Frontal cortex (tissue), 4 donors: ENCODE measurements at places on chromosomes 11 and 22.
A peak's percentile ranks its signal among the peaks of the same experiment; 100 is the strongest.

DNA sequence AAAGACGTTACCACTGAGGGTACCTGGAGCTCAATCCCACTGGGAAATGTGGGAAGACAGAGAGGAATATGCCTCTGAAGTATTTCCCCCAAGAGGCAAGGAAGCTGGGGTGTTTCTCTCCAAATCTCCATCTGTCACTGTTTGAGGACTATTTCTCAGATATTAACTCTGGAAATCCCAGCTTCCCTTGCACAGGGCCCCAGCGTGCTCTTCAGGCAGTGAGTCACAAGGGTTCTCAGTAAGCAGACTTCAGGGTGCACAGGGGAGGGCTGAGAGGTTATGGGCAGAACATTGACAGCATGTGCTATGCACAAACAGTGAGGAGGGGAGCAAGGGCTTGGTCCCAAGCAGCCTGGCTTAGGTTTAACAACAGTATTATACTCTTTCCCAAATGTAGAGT is 60.9 kb upstream of the EED start:
- DNase-seq = no peak

- no peak for DNase-seq
Measured at GRCh38 chr11:111115890-111116289, 129.6 kb upstream of the POU2AF2 start.

DNA sequence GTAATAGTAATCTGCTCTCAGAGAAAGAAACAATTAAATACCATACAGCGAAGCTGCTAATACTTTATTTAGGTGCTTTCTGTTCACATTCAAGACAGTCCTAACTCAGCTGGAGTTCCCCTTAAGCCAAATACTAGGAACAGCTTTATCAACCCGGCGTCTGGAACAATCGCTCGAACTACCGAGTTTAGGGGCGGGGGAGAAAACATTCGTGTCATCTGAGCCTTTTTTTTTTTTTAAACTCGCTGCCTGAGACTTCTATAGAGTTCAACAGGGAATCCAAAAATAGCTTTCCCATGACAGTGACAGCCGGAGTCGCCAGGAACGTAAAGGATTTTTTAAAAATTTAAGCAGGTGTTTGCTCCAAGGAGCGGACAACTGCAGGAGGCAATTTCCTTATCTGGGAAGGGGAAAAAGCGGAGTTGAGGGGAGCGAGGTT is 852 bp downstream of the TRAF6 start:
- peak; percentile 29 for DNase-seq

DNA sequence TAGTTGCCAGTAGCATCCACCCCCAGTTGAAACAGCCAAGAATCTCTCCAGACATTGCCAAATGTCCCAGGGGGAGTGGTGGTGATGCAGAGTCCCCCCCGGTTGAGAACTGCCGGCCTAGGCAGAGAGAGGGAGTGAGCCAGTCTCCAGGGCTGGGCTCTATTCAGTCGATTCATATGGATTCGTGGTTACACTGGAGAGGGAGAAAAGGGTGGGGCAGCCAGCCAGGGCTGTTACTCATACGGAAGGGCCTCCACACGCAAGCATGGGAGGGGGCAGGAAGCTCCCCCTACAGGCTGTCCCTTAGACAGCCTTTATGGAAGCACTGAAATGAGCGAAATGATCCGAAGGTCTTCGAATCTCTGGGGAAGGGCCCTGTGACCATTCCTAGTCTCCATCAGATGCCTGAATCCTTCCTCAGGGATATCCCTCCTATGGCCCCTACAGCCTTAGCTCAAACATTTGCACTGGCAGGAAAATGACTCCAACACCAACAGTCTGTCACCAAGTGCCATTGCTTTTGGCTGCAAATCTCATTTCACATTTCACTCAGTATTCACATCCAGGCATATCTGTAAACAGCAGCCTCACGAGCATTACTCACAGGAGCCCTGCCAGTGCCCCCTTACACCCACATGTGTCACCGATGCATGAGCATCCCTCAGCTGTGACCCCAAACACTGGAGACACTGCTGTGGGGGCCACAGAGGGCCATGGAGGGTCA is 18.4 kb upstream of the TLCD5 start:
- no peak for DNase-seq

GRCh38 chr22:23197836-23198235 is 17.5 kb downstream of the BCR start:
- DNase-seq = no peak

DNA sequence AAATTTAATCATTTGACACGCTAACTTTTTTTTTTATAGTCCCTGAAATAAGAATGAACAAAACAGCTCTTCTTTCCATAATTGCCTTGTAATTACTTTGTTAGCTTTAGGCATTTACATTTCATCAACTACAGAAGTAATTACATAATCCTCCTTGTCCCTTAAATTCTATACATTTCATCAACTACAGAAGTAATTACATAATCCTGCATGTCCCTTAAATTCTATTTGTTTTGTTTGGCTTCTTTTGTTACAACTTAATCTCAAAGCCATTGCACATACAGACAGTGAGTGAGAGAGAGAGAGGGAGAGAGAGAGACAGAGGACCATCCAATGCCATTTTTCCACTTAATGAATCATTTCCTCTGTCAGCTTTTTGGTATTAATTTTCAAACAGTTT is 873.2 kb downstream of the METTL15 start:
- DNase-seq = no peak

GRCh38 chr11:119342023-119342300 is 1.3 kb upstream of the C1QTNF5 start:
- DNase-seq = no peak

- DNase-seq = no peak
Measured at GRCh38 chr11:66188580-66188979, 79.9 kb upstream of the RAB1B start.

DNA sequence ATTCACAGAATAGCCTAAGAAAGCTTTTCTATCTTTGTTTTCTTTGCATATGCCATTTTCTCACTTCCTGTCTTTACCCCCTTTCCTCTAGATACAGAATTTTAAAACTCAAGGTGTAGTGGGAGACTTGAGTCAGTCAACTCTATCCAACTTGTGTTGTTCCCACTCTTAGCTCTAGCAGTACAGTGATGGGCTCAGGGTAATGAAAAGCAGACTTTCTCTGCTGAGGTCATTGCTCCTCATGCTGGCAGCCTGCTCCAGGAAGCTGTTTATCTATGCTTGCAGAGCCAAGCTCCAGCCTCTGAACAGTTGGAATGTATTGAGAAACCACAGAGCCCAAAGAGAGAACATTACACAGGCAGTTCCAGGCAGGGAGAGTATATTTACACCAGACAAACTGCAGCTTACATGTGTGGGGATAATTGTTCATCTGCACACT is 68.1 kb downstream of the CSTPP1 start:
- peak; percentile 27 for DNase-seq

DNA sequence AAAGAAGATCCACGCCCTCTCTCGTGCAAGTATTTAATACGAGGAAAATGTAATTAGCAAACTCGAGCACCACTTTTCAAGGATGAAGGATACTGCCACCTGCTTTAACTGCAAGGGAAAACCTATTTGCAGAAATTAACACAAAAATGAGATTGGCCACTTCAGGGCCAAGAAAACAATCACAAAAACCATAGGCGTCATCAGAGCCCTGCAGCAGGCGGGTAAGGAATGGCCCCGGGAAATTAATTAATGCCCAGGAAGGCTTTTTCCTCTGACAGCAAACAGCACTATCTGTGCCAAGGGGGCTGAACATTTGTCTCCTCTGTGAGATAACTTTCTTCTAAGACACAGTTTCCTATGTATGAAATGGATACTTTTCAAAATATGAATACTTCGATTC is 255.7 kb downstream of the CTTN start:
- DNase-seq = no peak

DNA sequence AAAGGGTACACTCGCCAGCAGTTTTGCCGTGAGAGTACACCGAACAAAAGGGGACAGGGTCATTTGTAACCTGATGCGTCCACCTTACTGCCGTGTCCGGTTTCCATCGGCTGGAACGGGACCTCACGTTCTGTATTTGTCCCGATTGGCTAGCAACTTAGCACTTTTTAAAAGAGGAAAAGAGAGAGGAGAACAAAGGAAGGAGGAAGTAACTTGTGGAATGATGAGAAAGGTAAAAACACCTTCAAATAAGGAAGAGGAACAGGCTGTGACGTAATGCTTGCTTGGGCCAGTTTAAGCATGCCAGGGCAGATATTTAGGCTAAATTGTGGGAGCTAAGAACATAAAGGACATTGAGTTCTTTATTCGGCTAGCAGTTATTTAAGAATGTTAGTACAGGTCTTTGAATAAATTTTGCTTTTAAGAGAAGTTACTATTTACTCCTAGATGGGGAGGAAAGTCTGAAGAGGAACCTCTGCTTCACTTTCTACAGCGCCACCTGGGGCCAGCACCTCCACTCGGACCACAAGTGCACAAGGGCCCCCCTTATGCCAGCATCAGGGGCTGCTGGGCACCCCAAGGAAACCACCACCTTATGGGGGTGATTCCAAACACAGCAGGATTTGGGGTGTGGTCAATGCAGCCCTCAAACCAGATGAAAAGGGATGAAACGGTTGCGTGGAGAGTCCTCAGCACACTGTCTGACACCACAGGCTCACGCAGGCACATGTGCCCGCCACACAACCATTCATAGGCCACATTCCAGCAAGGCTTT is 5.8 kb downstream of the ARSA start:
- no peak for DNase-seq

GRCh38 chr11:78039391-78039918 is 16.4 kb upstream of the KCTD14 start:
- no peak for DNase-seq

DNA sequence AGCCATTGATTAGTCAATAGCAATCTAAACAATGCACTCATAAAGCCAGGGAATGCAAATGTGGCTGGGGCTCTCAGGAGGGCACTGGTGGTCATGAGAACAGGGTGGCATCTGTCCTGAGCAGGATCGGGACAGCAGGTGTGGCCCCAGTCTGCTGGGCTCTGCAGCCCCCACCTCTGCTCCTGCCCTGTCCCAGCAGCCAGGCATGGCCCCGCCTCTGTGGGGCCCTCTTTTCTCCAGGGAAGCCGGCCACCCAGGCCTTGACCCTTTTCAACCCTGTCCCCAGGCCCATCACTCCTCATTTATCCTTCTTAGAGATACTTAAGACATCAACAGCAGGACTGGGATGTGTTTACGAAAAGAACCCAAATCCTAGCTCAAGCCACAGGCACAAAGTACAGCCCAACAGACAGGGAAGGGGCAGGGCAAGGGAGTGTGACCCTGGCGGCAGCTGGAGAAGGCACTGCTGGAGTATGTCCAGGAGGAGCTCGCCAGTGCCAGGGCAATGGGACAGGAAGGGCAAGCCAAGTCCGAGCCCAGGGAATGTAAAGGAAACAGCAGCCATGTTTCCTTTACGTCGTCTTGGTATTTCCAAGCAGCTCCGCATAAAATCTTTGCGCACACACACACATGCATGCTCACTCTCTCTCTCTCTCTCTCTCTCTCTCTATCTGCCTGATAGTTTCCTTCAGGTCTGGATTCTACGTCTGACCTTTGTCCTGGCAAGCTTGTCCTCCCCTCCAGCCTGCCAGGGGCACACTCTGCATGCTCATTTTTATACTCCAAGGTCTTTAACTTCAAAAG is 59.9 kb downstream of the DGCR2 start:
- no peak for DNase-seq

GRCh38 chr11:22192642-22193347 is at the start of gene ANO5:
TSS of gene ANO5 (plus strand) at chr11:22193085. CDS start at chr11:22193493, 408 bp downstream.
- peak; percentile 59 for DNase-seq

DNA sequence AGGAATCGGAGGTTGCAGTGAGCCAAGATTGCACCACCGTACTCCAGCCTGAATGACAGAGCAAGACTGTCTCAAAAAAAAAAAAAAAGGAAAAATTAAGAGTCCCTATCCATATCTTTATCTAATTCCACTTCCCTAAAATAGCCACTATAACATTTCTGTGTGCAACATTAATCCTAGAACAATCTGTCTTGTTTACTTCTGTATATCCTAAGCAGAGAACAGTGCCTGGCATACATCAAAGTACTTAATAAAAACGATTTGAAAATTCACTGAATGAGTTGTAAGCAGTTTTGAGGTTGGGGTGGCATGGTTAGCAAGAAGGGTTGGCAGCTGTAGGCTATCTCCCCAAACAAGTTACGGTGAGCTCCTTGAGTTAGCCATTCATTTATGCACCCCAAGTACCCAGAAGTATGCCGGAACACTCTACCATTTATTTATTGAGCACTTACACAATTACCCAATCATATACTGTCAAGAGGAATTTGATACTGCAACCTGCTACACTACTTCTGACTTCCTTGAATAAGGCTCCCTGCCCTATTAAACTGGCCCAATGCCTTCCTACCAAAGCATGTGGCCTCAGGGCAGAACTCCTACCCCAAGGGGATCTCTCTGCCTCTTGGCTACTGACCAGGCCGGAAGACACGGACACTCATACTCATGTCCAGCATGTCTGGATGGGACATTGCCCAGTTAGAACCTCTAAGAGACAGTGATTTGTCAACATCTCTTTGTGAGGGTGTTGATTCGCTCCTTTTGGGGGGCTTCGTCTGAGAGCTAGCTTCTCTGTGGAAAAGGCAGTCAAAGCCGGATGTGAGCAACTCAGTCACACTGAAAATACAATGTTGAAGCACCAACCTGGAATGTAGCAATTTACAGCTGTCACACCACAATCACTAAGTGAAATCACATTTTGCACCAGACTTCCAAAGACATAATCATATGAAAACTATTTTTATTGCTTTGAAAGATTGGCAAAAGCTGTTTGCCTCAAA is 16.3 kb upstream of the TMEM41B start:
- no peak for DNase-seq

DNA sequence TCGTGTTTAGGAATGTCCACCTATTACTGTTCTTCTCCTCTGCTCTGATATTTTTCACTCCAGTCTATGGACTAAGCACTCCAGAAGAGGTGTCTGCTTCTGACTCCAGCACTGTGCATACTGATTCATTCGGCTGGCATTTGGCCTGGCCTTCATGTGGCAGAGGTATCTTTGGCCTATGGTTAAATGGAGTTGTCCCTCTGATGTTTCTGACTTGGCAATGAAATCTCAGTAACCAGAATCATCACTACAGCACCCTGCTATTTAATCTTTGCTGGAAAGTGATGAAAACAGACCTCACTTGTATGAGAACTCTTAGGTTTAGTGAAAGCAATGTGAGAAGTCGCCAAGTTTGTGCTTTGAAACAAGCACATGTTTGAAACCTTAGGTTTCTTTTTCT is 155.2 kb downstream of the MAML2 start:
- no peak for DNase-seq

GRCh38 chr11:63614136-63614671 is at the start of gene PLAAT3:
TSS of gene PLAAT3 (minus strand) at chr11:63614433. CDS start at chr11:63614014, 419 bp downstream.
- peak; percentile 69 for DNase-seq

GRCh38 chr11:34846467-34846866 is 69.7 kb downstream of the APIP start:
- DNase-seq = no peak

DNA sequence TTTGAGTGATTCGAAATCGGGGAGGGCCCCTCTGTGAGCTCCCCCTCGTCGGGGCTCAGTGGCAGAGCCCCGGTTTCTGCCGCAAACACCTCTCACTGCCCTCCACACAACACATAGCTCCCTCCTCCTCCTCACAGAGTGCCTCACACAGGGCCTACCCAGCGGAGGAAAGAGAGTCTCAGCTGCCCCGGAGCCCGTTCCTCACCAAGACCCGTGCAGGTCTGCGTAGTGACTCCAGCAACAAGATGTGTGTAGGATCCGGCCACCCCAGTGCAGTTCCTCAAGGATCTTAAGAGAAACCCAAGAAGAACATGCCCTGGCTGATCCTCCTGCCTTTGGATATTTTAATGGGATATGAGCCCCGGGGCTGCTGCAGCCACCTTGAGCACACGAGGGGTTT is 238.4 kb downstream of the BRD1 start:
- DNase-seq = no peak

GRCh38 chr11:1743585-1744136 is 6.7 kb downstream of the IFITM10 start:
- DNase-seq = no peak
